ENCODE measurements at places on chromosomes 7 and 10.

- no peak for DNase-seq
Observed at GRCh38 chr7:51666266-51666665, 349.7 kb upstream of the COBL start.

DNA sequence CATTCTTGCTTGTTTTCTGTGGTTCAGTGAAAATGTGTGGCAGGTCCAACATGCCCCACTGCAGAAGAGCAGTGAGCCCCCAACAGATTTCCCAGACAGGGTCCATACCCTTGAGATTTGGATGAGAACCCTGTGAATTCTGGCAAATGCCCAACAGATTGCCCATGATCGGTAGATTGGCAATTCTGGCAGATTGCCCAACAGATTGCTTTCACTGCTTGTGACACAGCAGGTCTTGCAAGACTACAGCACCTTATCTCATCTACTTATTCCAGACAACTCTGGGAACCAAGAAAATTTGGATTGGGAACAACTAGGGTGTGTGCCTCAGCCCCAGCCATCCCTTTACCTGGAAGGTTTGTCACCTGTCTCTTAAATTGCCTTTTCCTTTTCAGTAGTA, 143.7 kb upstream of the COL1A2 start:
- DNase-seq: no peak

- DNase-seq: no peak
Observed at GRCh38 chr7:2199528-2199927, 33.2 kb downstream of the MAD1L1 start.

- no peak for DNase-seq
Observed at GRCh38 chr7:41709621-41710020, 6.7 kb upstream of the INHBA start.

DNA sequence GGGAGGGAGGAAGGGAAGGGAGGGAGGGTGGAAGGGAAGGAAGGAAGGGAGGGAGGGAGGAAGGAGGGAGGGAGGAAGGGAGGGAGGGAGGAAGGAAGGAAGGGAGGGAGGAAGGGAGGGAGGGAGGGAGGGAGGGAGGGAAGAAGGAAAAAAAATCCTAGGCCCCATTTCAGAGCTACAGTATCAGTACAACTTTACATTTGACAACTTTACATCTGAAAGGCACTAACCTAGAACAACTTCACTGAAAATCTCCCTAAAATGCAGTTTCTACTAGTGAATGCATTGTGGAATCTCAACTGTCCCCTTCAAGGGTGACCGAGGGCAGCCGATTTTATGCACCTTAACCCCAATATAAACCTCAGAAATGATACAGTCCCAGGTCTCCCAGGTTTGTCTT, 259.8 kb upstream of the GALNT17 start:
- DNase-seq: no peak

DNA sequence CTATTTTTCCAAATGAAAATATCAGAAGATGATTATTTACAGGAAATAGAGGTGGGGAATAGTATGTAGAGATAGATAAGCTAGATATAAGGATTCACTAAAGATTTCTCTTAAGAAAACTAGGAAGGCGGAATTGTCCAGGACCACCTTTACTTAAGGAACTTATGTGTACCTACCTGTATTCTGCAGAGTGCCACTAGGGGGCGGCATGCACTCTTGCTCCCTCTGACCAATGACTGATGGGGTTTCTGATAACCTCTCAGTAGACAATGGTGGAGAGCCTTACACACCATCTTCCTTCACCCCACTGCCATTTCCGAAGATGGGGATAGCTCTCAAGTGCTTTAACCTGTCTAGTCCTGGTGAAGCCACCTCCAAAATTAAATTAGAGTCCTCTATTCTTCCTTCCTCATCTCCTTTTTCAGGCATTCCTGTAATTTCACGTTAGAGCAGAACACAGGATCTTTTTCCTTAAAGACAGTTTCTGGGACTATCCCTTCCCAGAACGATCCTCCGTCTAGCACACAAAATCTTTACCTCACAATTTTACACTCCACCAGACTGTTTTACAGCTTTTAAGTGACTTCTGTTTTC, 453.1 kb downstream of the SORCS1 start:
- DNase-seq: no peak

DNA sequence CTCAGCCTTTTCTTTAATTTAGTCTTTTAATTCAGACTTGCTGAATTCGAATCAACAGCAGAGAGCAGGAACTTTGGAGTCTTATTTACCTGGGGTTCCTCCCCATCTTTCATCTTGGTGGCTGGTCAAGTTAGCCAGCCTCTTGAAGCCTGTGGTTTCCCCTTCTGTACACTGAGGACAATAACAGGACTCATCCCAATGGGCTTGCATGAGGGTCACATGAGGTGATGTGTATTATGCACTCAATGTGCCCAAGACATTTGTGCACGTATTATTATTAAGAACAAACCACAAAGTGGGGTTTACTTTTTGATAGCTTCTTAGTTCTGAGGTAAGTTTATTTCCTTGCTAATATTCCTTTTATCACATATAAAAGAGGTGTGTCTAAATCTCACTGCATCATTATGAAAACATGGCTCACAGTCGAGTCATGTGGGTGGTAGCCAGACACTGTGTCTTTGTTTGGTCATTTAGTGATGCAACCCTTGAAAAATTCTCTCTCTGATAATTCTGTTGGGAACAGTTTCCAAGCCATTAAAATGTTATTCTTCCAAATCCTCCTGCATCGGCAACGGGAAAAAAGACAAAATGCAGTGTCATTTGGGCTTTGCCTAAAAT, 86.5 kb upstream of the GRB10 start:
- no peak for DNase-seq

GRCh38 chr10:85851325-85851724, 515.3 kb downstream of the GRID1 start:
- no peak for DNase-seq

DNA sequence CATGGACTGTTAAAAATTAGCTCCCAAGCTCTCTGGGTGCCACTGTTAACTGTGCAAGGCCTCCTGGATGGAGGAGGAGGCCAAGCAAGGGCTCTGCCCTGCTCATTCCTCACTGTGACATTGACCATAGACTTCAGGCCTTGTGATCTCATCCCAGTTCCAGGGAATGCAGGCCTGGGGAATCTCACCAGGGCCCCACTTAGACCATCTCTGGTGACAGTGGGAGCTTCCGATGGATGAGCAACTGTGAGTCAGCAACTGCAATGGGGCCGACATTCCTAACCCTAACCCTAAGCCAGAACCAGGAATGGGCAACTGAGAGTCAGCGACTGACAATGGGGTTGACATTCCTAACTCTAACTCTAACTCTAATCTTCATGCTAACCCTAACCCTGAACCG, 50.4 kb upstream of the MSMB start:
- DNase-seq: no peak
